ENCODE measurements at places on chromosomes 3 and 15. TPM values are rescaled to one million over a fixed set of nuclear protein-coding genes. Genes with fewer than 3 reads are reported as not detected.
A peak's percentile ranks its signal among the peaks of the same experiment; 100 is the strongest.

GRCh38 chr3:185677146-185677829 is 91.2 kb downstream of the SENP2 start:
- no peak for DNase-seq

- peak; percentile 29 for DNase-seq
These were observed 115.7 kb downstream of the TMCC1 start for GRCh38 chr3:129777806-129778205.

SNAP23 gene
- total RNA-seq = 99.4 TPM

- DNase-seq = no peak
These were observed 288.2 kb downstream of the EPHA6 start for GRCh38 chr3:97102641-97103040.

DUOXA1 gene
- total RNA-seq = 0.31 TPM

Measured in testis (tissue), 5 donors.